ENCODE measurements at places on chromosomes 7 and 10.

DNA sequence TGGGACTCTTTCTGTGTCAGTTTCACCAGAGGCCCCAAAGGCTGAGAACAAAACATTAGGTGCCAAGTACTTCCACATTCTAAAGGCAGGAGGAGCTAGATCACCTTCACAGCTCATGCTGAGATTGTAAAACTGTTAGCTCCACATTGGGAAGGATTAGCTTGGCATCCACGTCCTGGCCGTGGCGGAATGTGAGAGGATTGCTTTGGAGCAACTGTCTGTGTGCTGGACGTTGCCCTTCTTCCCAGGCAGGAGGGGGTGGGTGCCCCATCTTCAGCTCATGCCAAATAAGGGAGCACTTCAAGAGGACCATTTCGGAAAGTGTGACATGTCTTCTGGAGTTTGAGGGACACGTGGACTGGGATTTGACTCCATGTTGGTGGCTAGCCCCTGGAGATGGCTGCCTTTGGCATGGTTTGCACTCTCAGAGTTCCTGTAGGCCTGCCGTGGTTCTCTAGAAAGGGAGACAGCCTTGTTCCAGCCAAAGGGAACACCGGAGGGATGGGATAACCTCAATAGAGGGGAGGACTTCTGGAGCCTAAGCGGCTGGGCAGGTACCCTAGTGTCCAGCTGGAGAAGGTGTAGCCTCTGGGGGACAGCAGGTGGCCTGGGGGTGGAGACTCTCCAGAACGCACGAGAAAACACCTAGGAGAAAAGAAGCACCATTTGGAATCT, 19.9 kb upstream of the FMC1 start:
- DNase-seq: peak; percentile 36

GRCh38 chr7:69114374-69114773, 483.9 kb upstream of the AUTS2 start:
- no peak for DNase-seq

GRCh38 chr10:85139124-85139523, 810.7 kb downstream of the CCSER2 start:
- no peak for DNase-seq

DNA sequence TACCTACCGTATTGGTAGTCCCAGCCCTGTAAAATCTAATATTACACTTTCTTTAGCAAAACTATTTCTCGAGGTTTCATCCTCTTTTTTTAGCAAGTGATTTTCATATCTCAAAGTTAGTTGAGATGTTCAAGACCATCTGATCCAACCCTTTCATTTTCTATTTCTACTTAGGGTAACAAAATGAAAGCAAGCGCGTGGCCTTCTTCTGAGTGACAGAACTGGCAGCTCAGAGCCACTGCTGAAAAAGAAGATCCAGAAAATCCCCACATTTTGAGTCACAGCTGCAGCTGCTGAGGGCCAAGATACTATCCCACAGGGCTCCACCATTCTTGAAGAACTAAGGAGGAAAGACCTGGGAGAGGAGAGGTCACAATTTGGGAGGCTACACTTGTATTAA, 24.8 kb upstream of the ZNF800 start:
- DNase-seq: no peak

DNA sequence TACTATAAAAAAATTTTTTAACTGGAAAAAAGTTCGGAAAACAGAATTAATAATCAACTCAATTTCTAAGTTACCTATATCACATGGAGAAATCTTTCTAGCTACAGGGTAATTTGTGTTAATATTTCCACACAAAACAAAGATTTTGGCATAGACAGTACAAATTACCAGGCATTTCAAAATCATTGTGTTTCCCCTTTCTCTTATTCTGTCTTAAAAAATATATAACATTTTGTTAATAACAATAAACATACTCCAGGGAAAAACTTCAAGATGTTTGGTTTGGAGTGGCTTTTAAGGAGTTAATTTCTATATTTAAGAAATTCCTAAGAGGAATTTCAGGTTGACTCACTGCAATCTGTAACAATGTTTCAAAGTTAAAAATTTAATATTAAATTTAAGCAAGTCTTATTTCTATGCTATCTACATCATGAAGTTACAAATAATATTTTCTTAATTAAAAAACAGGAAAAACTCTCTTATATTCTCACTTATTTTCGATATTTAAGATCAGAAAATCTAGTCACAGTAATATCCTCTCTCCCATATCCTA, 132.6 kb downstream of the NRBF2 start:
- DNase-seq: no peak

DNA sequence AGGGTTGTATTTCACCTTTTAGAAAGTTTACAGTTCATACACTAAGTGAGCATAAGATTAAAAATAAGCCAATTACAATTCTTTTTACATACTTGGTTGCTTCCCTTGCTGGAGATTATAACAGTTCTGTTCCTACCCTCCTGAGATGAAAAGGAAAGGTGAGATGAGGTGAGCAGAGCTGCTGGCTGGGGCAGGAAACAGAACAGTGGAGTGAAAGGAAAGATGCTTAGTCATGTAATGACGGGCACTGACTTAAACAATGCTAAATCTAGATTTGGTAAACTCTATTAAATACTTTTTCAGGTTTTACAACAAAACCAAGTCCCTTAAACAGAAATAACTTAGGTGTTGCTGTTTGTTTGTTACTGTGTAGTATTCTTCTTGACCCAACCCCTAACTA, 19.9 kb upstream of the ZEB1 start:
- DNase-seq: no peak

DNA sequence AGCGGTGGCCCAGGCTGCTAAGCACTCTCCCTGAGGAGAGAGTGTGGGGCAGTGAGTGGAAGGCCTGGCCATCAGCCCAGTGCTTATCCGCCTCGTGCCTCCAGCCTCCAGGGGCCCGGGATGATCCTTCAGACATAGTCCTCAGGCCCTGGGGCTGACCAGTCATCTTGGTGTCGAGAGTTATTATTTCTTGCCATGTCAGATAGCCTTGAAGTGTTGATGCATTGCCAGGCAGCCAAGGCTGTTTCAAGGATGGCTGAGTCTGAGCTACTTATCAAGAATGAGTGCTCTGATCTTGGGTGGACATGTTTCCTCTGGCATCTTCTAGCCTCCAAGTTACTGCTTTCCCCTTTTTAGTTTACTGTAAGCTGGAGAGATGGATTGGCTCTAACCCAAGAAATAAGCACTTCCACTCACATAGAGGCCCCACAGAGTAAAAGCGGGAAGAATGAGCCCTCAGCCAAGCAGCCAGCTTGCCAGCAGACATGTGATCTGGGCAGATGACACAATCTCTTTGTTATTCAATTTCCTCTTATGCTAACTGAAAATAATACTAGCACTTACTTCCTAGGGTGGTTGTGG, 136.5 kb upstream of the NAMPT start:
- DNase-seq: no peak

- peak; percentile 10 for DNase-seq
Measured at GRCh38 chr10:36542493-36542892, 582.9 kb upstream of the ANKRD30A start.

GRCh38 chr10:58358947-58359346, 24.1 kb downstream of the UBE2D1 start:
- DNase-seq: no peak

- DNase-seq: no peak
Measured at GRCh38 chr7:46291050-46291438, 370.0 kb upstream of the IGFBP3 start.

DNA sequence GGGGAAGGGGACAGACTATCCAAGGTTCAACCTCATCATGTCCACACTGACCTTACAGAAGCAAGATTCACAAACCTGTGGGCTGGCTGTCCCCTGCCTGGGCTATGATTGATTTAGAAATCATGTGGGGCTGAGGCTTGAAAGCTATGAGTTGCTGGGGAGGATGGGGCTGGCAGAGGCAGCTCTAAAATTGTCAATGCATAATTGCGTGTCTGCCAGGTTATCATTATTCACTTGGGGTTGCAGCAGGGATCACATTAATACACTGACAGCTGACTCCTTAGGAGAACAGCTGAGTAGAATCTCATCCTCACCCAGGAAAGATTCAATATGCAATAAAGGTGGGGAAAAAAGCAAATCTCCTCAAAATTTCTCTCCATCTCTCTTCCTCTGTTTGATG, 866.3 kb downstream of the CCSER2 start:
- no peak for DNase-seq

GRCh38 chr10:5752301-5752871, 60.8 kb downstream of the GDI2 start:
- DNase-seq: no peak

DNA sequence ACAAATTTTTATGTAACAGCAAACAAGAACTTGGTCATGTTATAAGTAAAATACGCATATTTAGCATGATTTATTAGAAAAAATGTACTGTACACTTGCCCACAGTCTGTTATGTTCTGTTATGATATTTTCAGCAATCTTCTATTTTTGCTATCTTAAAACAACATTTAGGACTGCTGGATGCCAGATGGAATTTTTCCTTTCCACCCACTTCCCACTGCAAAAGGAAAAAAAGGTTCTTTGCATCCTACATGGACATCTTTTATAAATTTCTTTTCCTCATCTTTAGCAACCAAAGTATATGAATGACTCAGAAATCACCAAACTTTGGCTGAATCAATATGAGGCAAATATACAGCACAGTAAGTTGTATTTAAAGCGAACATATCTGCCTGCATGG, 146.0 kb downstream of the RAPGEF5 start:
- DNase-seq: no peak

- no peak for DNase-seq
Measured at GRCh38 chr10:85642082-85642420, 724.5 kb downstream of the GRID1 start.

DNA sequence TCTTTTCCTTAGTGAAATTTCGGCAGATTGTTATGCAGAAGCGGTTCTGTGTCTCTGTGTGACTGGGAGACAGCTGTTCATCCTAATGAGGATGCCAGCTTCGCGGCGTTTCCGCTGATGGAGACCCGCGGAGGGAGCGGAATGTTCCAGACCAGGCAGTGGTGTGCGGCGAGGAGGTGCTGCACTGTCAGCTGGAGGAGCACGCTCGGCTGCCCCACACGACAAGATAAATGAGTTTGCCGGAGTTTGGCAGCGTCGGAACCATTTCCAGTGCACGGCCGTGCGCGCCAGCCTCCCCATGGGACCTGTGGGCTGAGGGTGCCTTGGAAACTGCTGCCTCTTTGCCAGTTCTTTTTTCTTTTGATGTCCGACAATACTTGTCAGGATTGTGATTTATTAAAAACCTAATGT, 64.6 kb downstream of the WDR37 start:
- no peak for DNase-seq

DNA sequence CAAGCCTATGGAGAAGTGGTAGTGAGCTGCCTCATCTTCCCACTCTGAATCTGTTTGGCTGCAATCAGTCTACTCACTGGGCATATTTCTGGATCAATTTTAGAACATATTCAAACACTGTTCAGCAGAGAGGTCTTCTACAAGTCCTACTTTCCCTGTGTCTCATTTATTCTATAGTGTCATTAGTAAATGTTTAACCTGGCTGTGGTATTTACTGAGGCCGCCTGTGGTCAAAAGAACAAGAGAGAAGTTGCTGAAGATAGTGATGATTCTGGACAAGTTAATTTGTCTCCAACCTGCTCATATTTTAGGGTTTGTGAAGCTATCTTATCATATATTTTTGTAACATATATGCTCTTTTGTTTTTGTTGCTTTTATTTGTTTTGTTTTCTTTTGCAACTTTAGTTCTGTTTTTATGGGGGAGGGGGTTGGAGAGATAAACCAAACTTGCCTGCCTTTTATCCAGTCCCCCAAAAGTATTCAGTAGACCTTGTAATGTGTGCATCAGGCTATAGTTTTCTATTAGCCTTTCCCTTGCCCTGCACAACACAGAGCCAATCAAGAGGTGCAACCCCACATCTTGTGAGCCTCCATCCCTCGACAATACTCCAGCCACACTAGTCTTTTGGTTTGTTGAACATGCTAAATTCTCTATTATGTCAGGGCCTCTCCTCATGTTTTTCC, 362.8 kb upstream of the MBL2 start:
- DNase-seq: peak; percentile 4

DNA sequence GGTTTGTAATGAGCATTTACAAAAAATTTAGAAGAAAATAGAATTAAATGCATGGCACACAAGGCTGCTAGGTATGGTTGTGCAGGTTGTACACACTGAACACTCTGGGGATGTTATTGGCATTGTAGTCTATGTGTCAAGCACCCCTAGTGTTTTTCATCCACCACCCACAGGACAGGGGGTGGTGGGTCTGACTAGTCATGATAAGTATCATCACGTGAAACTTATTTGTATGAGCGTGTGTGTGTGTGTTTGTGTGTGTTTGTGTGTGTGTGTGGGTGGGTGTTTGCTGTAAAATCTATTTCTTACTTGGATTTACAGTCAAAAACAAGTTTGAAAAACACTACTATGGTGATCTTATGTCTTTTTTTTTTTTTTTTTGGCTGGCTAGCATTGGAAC, 66.5 kb downstream of the MAP3K8 start:
- DNase-seq: no peak

DNA sequence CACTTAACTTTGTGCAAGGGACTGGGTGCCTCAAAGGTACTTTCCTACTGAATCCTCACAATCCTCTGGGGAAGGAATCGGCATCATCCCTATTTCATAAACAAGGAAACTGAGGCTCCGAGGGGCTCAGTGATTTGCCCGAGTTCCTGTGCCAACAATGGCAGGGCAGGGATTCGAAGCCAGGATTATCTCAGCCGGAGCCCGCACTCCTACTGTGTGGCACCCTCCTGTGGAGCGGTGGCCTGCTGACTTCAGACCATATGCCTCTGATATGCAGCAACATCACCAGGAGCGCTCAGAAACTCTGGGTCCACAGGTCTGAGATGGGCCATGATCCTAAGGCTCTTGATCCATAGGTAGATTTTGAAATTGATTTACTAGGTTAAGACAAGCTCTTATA, 46.6 kb downstream of the PODXL start:
- DNase-seq: no peak

DNA sequence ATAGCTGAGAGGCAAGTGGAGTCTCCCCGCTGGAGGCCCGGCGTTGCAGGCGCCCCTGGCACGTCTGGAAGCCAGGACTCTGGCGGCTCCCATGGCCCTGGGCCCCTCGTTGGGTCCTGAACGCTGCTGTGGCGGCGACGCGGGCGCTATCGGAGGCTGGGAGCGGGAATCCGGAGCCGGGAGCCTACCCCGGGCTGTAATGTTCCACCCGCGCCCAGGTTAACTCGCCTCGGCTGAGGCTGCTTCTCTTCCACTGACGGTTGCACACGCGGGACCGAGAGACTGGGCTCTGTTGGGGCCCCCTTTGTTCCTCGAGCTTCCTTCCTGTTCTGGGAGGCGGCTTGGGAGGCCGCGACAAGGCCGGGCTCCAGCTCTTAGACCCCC, 1.3 kb upstream of the HOXA5 start:
- no peak for DNase-seq

GRCh38 chr7:64893401-64893800, 9.7 kb upstream of the ZNF273 start:
- no peak for DNase-seq

- DNase-seq: no peak
Measured at GRCh38 chr7:916291-916941, 38.1 kb downstream of the ADAP1 start.

DNA sequence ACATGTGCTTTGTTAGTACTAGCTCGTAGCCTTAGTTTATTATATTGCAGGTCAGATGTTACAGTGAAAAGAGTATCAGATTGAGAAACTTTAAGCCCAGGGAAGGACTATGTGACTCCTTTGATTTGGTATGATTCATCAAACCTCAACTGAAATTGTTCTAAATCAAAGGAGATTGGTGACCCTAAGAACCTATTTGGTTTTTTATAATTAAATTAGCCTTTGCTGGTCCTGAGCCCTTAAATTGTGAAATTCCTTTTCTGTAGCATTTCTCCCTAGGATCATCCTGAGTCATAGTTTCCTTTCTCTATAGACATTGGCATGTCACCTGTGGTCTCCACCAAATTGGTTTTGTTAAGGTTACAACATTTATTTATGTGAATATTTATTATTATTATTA, 89.7 kb downstream of the POLR1F start:
- DNase-seq: no peak

All from HuH-7 (cell line).